ENCODE measurements at places on chromosomes 16 and 17.

DNA sequence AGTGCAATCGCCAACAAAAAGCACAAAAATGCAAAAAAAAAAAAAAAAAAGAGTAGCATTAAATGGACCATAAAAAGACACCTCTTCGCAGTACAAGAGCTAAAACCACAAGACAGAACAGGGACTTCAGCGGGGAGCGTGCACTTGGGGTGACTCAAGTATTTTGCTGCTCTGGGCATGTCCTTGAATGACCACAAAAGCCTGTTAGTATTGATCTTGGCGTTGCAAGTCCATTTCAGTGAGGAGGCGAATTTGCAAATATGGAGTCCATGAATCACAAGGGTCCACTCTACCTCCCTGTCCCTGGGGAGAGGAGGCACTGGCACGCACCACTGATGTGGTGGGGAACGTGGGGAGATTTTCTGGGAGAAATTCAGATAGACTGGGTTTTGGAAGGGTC, 78.9 kb downstream of the CNGB1 start:
- DNase-seq: no peak

GRCh38 chr17:70525961-70526360, 356.6 kb downstream of the KCNJ2 start:
- no peak for DNase-seq

GRCh38 chr16:64711026-64711425, 410.8 kb downstream of the CDH11 start:
- no peak for DNase-seq

- DNase-seq: peak; percentile 63
These were observed 5.9 kb downstream of the ANKFN1 start for GRCh38 chr17:56158915-56159825.

DNA sequence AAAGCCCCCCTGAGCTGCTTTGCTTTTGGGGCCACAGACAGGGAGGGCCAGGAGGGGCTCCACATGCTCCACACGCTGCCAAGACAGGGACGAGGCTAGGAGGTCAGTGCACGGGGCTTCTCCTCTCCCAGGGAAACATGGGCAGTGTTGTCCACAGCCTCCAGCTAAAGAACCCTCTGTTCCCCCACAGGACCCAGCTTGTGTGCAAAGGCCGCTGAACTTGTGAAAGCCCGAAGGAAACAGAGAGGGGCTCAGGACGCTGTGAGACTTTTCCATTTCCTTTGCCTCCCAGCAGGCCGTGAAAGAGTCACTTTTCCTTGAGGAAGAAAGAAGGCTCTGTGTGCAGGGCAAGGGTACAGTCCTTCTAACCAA, 9.7 kb downstream of the CDRT4 start:
- DNase-seq: no peak

DNA sequence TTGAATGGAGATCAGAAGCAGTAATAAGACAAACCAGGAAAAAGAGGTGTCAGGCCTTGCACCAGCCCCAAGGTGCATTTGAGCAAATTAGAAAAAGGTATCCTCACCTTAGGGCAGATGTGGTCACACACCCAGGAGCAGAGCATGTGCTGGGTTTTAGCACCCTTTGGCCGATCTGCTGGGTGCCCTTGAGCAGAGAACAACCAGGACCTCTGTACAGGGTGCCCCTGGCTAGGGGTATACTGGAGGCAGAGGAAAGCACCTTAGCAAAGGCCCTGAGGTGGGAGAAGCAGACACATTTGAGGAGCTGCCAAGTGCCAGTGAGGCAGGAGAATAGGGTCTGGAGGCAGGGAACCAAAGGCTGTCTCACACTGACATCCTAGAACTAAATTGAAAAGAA, 67.0 kb downstream of the IQCK start:
- no peak for DNase-seq

- DNase-seq: no peak
These were observed 199.5 kb downstream of the SNX29 start for GRCh38 chr16:12176051-12176450.

DNA sequence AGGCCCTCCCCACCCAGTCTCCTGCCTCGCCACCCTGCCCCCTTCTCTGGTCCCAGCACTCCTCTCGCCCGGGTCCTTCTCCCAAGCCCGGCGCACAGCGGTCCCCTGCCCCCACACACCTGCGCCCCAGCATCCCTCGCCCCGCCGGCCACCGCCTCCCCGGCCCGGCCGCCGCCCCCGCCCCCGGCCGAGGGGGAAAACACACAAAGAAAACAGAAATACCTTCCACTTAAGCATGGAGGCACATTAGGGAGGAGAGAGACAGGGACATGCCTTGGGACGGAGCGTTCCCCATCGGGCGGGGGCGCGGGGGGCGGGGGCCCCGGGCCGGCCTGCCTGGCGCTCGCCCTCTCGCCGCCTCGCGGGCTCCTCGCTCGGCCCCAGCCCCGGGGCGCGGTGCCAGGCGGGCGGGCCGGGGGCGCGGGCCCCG, 326 bp downstream of the SRCIN1 start:
- DNase-seq: no peak

GRCh38 chr17:73359352-73359751, 47.6 kb upstream of the CDC42EP4 start:
- DNase-seq: no peak

DNA sequence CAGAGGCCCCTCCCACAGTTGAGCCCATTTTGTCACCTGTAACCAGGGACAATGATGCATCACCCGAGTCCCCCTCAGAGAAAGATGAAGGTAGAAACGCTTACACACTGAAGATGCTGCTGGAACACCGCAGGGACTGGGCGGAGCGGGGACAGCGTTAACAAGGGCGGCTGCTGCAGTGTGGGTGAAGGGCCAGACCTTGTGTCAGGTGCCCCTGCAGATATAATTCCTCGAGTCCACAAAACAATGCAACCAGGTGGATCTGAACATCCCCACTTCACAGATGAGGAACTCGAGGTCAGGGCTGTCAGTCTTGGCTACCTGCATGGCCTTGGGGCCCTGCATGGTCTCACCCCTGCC, 6.3 kb upstream of the MAPK7 start:
- DNase-seq: no peak

- no peak for DNase-seq
These were observed 217.7 kb downstream of the CCDC182 start for GRCh38 chr17:57527221-57528057.

DNA sequence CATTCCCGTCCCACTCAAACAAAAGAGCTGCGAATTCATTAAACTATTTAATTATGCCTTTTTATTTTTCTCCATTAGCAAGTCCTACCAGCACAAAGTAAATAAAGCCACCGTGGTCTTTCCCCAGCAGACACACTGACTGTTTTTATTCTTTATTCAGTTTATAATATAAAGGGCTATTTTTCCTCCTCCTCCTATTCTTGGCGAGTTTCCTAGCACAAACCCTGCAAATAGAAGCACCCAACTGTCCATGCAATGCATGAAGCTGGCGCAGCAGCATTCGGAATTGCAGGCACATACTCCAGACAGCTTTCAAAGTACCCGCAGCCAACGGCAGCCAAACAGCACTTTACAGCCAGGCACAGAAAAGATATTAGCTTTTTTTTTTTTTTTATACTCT, 583.4 kb upstream of the PSMD7 start:
- DNase-seq: no peak

- DNase-seq: no peak
These were observed 11.6 kb upstream of the ICAM2 start for GRCh38 chr17:64032081-64032480.
